ENCODE measurements at places on chromosomes 3 and 15.

GRCh38 chr15:69760890-69761568, 308.4 kb downstream of the RPLP1 start:
- peak; percentile 80 for DNase-seq

DNA sequence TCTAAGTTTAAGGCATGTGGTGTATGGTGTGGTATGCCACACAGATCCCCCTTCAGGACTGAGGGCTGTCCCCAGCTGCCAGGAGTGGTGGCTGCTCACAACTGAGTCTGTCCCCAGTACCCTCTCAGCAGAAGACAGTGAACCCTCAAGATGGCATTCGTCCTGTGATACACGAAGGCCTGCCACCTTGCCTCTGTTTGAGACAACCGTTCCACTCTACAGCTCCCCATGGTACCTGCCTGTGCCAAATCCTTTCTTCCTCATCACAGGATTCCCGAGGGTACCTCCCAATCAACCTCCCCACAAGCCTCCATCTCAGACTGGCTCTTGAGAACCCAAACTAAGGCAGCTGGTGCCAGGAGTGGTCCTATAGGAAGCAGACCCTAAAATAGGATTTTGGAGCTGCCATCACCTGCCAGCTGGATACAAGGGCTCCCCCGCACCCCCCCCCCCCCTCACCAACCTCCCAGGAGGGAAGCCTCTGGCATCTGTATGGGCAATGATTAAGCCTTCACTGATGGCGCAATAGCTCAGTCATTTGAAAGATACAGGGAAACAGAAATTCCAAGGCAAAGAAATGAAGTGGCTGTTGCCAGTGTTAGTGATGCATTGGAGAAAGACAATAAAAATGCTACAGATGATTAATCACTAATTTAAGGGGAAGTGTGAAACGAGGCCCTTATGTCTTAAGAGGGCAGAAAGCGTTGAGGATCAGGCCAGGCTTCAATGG, 230.0 kb upstream of the LYSMD4 start:
- DNase-seq, result no peak

DNA sequence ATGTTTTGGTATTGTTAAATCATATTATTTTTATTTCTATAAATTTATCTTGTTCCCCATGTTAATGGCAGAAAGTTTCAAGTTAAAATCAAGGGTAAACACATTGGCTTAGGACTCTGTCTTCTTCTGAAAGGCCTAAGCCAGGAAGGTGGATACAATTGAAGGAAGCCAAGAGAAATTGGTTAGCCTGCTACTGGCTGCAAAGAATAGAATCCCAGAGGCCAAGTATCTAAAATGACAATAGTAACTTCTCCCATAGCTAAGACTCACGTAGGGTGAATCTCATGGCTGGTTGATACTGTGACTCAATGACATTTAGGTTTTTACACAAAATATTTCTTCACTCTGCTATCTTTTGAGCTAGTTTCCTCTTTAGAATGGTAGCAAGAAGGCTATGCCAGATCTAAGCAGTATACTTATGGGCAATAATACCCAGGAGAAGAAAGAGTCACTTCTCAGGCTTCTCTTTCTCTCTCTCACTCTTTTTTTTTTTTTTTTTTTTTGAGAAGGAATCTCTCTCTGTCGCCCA, 621.5 kb upstream of the TBL1XR1 start:
- DNase-seq, result no peak

DNA sequence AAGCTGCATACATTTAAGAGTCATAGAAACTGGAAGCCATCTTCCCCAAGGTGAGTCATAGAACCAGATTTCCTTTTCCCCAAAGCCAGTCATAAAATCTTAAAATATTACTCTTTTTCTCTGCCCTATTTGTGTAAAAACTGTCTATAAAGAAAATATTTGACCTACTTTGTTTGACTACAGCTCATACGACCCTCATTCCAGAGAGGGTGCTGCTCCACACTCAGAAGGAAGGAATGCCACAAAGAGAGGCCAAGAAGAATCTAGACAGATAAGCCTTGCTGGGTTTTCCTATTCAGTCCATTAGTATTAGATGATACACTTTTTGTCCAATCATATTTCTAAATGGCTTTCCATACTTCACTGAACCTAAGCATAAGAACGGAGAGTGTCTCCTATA, 671.6 kb upstream of the SGO1 start:
- DNase-seq, result no peak

- no peak for DNase-seq
These were observed 2.3 kb downstream of the GLYCTK start for GRCh38 chr3:52289747-52290595.

- no peak for DNase-seq
These were observed 32.2 kb upstream of the ABHD17C start for GRCh38 chr15:80662757-80663553.

DNA sequence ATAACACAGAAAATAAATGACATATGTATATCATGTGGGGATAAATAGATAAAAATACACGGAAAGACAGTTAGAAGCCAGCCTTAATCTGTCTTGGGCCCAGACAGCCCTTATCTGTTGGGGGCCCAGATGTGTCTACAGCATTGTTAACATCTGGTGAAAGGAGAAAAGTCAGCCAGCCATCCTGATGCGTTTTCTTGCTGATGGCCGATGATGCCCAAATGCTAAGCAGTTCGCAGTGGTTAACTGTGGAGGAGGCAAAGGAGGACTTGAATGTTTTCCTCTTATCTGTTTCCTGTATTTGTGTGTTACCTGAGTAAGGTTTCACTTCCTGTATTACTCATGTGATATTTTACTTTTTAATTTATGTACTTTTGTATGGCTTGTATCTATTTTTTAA, 46.2 kb downstream of the NOX5 start:
- no peak for DNase-seq

DNA sequence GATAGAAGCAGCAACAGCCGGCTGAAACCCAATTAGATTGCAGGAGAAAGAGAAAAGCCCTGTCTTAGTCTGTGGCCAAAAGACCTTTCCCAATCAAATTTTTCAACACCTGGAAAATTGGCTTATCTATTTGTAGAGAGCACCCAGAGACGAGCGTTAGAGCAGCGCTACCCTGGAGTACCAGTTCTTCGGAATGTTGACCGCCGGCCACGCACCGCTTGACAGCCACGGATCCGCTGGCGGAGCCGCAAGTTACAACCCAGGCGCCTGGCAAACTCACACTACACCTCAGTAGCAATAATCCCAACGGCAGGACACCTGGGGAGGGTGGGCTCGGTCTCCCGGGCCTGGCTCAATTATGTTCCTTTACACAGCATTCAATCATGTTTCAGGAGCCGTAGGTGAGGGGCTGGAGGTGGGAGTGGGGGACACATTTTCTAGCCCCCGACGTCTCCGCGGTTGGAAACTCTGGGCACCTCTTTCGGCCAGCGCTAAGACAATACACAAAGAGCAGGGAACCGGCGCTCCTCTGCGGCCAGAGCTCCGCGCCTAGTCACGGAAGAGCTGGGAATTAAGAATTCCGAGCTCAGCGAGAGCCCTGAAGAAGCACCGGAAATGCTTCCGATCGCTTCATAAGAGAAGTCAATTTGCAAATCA, 1.2 kb downstream of the MB21D2 start:
- DNase-seq, result no peak

DNA sequence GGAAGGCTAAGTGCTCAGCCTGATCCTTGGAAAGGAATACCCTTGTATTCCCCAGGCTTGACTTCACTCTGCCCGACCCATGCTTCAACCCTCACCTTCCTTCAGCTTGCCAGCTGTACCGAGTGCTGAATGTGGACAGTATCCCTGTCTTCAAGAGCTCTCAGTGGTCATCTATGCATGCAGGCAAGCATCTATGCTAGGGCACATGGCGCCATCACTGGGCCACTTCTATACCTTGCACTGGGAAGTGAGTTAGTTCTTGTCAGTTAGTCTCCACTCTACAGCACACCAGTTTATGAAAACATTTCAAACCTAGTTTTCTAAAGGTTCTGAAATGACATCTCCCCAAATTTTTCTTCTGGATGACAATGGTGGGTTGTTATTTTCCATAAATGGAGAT, 82.0 kb upstream of the MYRIP start:
- no peak for DNase-seq

DNA sequence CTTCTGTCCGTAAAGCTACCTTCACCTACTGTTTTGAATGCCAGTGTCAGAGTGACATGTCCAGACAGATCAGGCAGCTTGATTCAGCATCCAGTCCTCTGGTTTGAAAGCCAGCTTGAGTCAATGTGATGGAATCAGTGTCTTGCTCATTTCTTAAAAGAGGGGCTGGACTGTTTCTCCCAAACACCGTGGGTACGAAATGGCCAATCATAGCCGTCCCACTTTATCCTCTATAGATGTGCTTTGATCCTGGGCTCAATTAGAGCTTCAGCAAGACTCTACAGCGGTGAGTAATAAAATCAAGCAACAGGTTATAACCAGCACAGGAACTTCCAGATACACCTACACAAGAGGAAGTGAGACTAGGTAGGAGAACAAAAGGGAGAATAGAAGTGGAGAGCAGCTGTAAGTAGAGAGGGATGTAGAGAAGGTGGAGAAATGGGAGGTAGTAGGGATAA, 17.0 kb upstream of the OR5K1 start:
- DNase-seq, result no peak
